Renal pelvis (tissue), 12 donors: ENCODE measurements at places on chromosomes 3 and 15. TPM values are rescaled to one million over a fixed set of nuclear protein-coding genes. Genes with fewer than 3 reads are reported as not detected.

The A4GNT gene
- polyA plus RNA-seq = 1.9 TPM

The DLL4 gene
- 8.6 TPM for polyA plus RNA-seq

The IGSF10 gene
- polyA plus RNA-seq = 2.8 TPM

The P2RY1 gene
- polyA plus RNA-seq = 2.2 TPM

The DLG1 gene
- polyA plus RNA-seq = 86.3 TPM

The GALNT15 gene
- 3.1 TPM for polyA plus RNA-seq

The CDHR4 gene
- not detected for polyA plus RNA-seq

The CCDC54 gene
- 0.15 TPM for polyA plus RNA-seq

DNA sequence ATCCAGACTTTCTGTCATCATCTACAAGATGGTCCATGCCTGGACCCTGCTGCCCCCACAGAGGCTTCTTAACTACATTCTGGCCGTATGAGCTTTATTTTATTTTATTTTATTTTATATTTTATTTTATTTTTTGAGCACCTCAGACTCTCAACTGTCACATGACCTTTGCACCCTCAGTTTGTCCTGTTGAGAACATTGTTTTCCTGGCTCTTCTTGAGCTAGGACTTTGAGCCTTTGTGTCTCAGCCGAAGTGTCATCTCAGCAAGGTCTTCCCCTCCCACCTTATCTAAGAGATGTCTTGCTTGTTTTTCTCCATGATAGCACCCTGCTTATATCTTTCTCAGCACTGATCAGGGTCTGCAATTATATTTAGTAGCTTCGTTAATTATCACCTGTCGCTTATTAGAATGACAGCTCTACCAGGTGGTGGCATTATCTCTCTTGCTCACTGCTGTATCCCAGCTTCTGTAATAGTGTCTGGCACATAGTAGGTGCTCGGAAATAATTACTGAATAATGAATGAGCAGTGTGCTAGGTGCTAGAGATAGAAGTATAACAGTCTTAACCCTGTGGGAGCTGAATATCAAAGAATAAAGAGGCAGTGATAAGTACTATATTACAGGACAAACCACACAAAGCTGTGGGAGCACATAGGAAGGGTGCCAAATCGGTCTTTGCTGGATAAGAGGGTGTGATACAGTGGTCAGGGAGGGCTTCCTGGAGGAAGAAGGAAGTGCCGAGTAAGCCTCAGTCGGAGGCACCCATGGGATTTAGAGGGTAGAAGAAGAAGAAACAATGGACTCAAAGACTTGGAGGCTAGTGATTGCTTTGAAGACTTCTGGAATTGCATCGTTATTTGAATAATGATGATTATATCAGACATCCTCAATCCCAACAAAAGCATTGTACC lies 136.2 kb downstream of the ITPR1 start:
- no peak for DNase-seq

GRCh38 chr3:133520286-133520685 lies 53.2 kb upstream of the CDV3 start:
- no peak for DNase-seq

DNA sequence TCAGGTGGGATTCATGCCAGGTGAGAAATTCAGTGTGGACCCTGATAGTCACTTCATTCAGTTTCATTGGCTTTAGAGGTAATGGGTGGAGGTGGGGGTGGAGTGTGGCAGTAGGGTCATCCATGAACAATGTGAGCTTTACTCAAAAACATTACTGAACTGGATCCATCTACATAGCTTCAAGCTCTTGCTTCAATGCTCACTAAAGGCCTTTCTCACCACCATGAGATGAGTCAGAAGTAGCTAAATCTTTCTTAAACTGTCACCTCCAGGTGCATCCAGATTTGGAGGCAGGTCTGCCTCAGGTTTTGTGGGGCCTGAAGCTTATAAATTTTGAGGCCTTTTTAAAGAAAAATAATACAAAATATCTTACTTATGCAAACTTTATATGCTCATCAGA lies 363.6 kb downstream of the CHST2 start:
- no peak for DNase-seq

- no peak for DNase-seq
Observed at GRCh38 chr15:51307811-51308210, 30.6 kb downstream of the CYP19A1 start.

DNA sequence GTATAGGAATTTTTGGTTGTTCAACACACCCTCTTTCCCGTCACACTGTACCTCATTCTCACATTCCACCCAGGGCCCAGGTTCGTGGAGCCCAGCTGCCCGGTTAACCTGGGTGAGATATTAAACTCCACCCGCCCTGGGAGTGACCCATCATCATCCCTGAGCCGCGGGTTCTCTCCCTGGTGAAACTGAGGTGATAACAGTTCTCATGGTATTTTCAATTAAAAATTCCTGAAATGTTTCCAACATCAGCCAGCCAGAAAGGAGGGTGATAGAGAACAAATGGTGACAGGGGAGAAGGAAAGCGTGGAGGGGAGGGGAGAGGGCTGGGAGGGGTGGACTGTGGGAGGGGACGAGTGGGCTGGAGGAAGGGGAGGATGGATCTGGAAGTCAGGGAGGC lies 148.8 kb downstream of the ALDH1A2 start:
- DNase-seq = peak; percentile 56

GRCh38 chr3:119817071-119817470 lies 35.2 kb downstream of the NR1I2 start:
- no peak for DNase-seq

DNA sequence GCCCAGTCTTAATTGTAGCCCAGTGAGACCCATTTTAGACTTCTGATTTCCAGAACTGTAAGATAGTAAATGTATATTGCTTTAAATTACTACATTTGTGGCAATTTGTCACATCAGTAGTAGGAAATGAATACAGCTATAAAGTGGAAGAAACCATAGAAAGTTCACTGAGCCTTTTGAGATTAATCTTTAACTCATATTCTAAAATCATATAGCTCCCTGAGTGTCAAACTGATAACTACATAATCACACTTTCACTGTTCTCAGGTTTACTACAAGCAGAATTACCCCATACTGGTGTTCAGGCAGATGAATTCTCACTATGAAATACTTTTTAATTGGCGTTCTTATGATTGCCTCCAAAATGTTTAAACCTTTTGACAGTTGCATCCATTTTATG lies 42.8 kb downstream of the CNTN4 start:
- no peak for DNase-seq

DNA sequence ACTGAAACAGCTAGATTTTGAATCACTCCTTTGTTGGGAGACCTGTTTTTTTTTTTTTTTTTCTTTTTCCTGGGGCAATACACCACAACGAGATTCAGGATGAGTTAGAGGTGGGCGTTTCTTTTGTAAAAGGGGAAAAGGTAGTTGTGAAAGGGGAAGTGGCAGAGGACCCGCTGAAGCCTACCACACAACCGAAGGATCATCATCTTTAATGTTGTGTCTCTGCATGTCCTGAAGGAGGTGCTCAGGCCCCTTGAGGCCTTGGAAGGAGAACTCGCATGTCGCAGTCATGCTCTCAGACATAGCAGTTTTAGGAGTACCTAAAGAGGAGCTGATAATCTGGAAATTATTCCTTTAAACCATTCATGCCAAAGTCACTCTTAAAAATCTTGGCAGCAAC lies 137.9 kb upstream of the LRIG1 start:
- no peak for DNase-seq

DNA sequence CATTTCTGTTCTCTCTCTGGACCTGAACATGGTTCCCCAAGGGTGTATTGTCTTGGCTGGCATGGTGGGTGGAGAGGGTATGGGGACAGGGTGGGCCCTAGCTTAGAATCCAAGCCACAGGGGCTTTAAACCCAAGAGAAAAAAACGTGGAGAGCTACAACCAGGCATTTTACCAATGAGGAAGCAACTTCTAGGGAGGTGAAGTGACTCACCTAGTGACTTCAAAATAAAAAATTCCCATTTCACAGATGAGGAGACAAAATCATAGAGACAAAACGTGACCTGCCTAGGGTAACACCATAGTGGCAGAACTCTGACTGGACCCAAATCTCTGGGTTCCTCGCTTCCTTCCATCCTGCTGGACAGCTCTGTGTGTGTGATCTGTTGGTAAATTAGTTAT lies 216.8 kb downstream of the RPLP1 start:
- DNase-seq = no peak

GRCh38 chr3:65354880-65355279 lies 667.1 kb upstream of the ADAMTS9 start:
- DNase-seq = no peak

DNA sequence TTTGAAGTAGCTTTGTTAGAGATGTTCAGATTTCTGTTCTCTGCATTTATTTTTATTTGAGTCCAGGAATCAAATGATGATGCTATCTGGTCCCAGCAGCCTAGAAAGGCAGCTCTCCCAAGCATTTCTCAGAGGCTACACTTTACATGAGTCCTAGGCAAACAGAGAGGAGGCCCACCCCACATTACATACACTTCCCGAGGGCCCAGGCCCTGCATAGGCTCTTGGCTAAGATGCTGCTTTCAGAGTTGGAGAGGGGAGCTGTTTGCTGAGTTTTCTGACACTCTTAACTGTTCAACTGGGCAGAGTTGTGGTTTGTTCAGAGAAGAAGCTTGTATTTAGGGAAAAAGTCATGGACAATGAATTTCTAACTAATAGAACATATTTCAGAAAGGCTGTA lies 117.9 kb upstream of the RGMA start:
- DNase-seq = no peak

DNA sequence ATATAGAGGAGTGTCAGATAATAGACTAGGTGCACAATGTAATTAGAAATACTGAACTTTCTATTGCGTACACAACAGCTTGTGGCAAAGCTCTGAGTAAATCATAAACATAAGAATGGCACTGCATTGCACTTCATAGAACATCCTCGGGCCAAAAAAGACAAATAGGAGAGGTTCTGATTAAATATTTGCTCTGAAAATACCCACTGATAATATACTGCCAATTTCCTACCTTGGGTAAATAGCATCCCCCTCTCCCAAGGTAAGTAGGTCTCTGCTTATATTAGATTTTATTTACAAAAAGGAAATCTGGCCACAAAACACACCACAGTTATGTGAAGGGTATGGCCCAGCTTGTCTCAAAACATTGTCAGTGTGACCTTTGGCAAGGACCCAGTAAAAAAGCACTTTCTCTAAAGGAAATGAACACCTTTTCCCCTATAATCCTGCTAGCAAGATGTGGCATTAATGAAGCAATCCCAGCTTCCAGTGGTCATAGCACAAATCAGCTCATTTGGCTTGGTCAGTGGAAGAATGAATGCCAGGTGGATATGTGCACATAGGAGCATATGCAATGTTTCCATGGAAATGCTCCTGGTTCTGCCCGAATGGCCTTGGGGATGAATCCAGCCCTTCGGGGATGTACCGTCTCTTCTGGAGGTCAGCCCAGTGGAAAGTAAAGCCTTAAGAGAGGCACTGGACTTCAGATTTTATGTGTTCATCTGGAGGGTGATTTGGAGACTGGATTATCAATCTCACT lies 315.9 kb downstream of the LSAMP start:
- no peak for DNase-seq

DNA sequence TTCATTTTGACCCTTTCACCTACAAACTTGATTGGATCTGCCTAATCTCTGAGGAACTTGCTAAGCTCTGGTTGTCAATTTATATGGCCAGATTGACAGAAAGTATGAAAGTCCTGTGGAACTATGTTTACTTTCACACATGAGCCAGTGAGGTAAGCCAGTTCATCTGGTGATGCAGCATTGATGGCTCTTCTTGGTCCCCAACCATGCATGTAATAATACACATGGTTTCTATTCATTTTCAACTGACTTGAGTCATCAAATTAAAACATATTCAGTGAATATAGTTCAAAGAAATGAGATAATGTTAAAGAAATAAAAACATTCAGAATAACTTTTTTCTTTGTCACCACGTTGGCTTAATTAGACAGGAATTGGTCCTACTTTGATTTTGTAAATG lies 336.1 kb upstream of the THBS1 start:
- DNase-seq = no peak

DNA sequence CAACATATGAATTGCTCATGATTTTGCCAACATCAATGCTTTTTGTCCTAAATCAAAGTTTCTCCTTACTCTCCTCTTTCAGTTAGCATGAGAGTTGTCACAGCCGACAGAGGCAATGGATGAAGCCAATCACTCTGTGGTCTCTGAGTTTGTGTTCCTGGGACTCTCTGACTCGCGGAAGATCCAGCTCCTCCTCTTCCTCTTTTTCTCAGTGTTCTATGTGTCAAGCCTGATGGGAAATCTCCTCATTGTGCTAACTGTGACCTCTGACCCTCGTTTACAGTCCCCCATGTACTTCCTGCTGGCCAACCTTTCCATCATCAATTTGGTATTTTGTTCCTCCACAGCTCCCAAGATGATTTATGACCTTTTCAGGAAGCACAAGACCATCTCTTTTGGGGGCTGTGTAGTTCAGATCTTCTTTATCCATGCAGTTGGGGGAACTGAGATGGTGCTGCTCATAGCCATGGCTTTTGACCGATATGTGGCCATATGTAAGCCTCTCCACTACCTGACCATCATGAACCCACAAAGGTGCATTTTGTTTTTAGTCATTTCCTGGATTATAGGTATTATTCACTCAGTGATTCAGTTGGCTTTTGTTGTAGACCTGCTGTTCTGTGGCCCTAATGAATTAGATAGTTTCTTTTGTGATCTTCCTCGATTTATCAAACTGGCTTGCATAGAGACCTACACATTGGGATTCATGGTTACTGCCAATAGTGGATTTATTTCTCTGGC lies 2.5 kb downstream of the OR4F6 start:
- no peak for DNase-seq
